ENCODE measurements at places on chromosomes 12 and 14.

DNA sequence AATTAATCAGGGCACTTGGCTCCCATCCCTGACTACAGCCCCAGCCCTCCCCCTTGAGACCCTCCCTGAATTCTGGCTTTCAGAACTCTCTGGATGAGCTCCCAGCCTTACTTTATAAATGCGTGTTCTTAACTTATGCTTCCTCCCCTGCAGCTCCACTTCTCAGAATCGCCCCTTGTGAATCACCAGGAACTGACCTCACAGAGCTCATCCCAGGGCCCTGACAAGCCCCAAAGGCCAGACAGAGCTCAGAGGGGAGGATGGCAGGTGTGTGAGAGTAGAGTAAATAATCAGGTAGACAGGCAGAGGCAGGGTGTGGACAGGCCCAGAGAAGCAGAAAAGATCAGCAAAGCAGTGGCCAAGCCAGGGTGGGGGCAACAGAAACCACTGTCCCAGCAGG, 68.2 kb upstream of the FOXN3 start:
- no peak for DNase-seq

DNA sequence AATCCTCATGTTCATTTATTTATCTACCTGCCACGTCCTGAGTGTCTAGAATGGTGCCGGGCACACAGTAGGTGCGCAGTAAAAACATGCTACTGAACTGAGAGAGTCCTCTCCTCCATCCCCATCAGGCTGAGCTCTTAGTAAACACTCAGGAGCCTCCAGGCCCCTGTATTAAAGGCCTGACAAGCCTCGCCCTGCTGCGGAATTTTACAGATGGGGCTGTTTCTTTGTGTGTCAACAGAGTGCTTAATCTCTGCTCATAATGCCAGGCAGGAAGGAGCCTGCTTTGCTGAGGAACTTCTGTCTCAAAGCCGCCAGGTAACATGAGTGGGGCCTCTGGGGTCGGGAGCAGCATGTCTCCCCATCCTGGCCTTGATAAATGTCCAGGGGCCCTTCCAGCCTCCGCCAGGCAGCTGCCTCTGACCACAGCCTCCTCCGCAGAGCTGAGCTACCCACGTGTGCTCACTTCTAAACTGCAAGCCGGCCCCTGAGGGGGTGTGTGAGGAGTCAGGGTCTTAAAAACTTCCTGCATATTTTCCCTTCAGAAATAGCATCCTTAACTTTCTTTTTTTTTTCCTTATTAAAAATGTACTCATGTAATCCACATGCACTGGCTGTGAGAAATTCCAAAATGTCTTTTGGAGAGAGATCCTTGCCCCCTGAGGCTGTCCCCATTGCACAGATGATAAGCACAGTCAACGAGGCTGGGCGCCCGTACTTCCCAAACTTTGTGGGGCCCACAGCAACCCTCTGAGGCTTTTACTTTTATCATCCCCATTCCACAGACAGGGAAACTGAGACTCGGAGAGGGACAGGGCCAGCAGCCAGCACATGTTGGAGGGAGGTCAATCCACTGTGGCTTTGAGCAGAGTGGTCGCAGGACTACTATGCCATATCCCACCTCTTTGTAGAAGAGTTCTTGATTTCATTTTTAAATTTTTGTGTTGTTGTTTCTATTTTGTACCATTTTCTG, 116.0 kb upstream of the NCOR2 start:
- no peak for DNase-seq

GRCh38 chr12:113700943-113701342, 229.3 kb upstream of the LHX5 start:
- no peak for DNase-seq

GRCh38 chr14:56657604-56658003, 78.0 kb downstream of the TMEM260 start:
- no peak for DNase-seq

DNA sequence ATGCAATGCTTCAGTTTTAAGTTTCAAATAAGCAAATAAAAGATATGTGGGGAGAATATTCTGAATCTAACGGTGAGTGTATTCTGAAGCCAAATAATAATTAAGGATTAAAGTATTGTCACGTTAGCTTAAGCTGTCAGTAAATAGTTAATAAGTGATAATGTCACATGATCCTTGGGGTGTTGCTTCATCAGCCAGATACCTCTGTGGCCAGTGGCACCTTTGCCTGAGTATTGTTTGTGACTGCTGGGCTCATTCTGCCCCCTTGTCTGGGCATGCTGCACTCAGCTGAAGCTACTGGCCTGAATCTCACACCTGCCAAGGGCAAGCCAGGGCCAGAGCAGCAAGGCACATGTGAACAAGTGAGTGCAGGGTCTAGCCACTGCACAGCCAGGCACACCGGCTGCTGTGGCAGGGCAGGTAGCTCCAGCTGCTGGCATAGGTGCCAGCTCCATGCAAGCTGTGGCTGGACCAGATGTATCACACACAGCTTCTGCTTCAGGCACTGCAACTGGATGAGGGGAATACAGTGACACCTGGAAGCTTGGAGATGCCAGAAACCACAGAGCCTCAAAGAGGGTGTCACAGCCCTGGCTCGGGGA, 739.7 kb downstream of the SLC6A15 start:
- no peak for DNase-seq

- DNase-seq = no peak
These were observed 13.5 kb upstream of the KRT8 start for GRCh38 chr12:52918351-52918750.

GRCh38 chr14:53161758-53162435, 8.8 kb upstream of the DDHD1 start:
- no peak for DNase-seq

- DNase-seq = no peak
These were observed 296.8 kb upstream of the NOS1 start for GRCh38 chr12:117658226-117658625.

GRCh38 chr12:122872815-122873361, 23.0 kb downstream of the VPS37B start:
- no peak for DNase-seq

- no peak for DNase-seq
These were observed 18.0 kb downstream of the YARS2 start for GRCh38 chr12:32737715-32738114.

- DNase-seq = no peak
These were observed 100.5 kb downstream of the ALG10B start for GRCh38 chr12:38417101-38417500.

DNA sequence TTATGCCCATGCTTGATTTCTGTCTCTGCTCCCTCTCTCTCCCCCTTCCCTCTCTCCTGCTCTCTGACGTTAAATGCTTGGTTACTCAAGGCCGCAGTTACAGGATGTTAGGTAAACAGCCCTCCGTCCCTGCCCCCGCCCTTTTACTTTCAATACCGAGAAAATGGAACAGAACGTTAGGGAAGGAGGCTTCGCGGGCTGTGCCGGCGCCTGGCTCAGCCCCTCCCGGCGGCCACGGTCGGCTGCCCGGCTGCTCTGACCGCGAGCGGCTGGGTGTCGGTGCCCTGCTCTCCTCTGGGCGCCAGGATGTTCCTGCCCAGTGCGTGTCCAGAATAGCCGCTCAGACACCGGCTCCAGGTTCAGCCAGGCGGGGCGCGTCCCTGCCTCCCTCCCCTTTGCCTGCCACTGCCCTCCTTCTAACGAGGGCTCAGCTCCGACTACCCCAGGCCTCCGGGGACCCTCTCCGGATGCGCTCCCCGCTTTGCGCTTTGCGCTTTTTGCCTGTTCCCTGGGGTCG, 166.1 kb downstream of the ADCK1 start:
- no peak for DNase-seq
